Activated naive CD4-positive, alpha-beta T cell treated with anti-CD3 and anti-CD28 coated beads, Interleukin-2, amount 50 U/mL, for 16 hours (primary cell): ENCODE measurements at places on chromosomes 1 and 21.
A peak's percentile ranks its signal among the peaks of the same experiment; 100 is the strongest.

- no peak for DNase-seq
Observed at GRCh38 chr21:39022863-39023693, 160.2 kb downstream of the PSMG1 start.

DNA sequence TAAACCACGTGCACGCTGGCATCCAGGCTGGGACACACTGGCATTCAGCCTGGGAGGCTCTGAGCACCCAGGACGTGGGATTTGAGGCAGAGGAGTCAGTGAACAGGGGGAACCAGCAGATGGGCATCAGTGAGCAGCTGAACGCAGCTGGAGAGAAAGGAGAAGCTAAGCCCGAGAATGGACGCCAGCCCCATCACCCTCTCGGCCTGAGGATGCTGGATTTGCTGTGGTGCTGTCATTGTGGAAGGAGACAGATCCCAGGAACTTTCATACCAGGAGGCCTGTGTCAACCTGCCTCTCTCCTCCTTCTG, 132.8 kb downstream of the PGBD5 start:
- DNase-seq: no peak

- no peak for DNase-seq
Observed at GRCh38 chr1:21931171-21932093, 5.7 kb downstream of the HSPG2 start.

DNA sequence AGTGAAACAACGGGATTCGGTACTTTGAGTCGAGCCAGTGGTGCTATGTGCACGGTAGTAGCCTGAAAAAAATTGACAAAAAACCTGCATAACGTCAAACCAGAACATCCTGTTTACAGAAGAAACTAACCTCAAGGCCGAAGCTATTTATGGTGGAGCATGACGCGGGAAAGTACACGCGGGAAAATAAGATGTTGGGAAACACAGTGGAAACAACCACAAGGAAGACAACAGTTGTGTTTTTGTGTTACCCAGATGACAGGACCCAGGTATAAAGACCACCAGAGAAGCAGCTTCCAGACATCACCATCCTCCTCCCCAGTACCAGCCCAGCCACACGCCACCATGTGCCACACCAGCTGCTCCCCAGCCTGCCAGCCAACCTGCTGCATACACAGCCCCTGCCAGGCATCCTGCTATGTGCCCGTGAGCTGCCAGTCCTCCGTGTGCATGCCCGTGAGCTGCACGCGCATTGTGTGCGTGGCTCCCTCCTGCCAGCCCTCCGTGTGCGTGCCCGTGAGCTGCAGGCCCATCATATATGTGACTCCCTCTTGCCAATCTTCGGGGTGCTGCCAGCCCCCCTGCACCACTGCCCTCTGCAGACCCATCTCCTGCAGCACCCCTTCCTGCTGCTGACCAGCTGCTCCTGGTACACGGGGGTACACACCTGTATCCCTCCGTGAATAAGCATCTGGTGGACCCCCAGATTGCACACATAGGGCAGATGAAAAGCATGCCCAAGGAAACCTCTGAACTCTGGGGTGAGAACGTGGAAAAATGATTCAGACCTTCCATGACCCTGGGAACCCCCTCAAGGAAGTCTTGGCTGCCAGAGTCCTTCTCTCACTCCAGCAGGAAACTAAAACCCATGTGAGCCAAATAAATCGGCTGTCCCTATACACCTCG, at the start of gene KRTAP12-3:
Gene KRTAP12-3 (plus strand): TSS at position 298 of the 906 bp plus-strand sequence. CDS start 48 bp downstream, at position 346.
- DNase-seq: no peak

- no peak for DNase-seq
Observed at GRCh38 chr1:47757226-47757975, 239.8 kb downstream of the TRABD2B start.

DNA sequence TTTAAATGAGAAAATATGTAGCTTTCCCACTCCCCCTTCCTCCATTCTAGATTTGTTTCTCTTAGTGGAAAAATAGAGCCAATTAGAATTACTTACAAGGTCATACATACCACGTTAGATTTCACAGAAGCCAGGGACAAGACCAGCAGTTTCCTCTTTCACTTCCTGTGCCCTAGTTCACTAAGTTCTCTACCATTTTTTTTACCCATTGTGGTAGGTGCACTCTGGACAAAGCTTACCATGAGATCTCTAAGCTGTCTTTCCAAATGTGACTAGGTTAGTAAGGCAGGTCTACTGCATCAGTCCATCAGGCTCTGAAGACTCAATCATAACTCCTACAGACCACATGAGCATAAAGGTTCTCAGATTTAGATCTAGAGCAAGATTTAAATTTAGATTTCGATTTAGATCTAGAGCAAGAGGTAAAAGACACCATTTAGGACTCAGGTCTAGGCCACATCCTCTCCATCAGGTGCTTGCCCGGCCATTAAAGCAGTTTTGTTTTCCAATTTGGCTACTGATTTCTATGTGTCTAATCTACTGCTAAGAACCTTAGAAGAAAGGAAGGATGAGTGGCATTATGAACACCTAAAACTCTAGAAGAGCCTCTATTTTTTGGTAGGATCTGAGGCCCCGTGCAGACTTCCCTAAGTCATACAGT, 235.3 kb downstream of the FAF1 start:
- no peak for DNase-seq

DNA sequence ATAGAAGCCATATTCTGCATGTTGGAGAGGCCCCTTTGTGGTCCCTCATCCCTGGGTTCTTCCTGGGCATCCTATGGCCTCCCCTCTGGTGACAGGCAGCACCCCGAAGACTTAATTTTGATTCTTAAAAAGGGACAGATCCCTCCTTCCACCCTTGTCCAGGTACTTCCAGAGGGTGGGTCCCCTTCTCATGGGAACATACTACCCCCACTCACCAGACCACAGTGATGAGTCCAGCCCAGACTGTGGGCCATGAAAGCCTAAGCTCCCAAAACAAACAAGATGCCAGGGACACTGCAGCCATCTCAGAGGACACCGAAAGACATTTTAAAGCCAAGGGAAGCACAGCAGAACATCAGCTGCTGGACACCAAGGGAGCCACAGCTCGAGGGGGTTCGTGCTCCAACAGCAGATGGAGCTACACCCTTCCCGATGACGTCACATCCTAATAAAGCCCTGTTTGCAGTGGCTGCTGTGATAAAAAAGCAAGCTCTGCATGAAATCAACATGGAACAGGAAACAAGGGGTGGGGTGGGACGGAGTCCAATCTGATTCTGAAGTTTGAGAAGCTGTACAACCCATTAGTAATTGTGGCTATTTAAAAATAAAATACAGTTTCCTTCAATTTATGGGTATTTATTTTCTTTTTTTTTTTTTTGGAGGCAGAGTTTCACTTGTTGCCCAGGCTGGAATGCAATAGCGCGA, 32.4 kb downstream of the GNB1 start:
- no peak for DNase-seq

DNA sequence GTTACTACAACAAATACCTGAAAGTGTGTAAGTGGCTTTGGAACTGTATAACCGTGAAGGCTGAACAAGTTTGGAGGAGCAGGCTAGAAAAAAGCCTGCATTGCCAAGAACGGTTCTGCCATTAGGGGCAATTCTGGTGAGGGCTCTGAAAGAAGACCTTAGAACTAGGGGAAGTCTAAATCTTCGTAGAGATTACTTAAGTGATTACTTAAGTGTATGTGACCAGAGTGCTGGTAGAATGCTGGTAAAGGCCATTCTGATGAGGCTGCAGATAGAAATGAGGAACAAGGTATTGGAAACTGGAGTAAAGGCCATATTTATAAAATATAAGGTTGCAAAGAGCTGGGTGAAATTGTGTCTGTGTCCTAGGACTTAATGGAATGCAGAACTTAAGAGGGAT, 158.0 kb downstream of the CLIC6 start:
- DNase-seq: no peak

DNA sequence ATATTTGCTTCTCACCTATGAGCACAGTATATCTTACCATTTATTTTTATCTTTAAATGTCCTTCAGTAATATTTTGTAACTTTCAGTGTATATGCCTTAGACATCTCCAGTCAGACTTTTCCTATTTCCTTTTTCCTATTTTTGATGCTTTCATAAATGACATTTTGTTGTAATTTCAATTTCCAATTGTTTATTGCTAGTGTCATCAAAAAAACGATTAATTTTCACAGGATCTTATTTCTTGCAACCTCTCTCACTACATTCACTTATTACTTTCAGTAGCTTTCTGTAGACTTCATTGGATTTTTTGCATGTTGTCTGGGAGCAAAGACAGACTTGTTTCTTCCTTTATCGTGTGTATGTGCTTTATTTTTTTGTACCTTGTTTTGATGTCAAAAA, 602.4 kb downstream of the AJAP1 start:
- no peak for DNase-seq

DNA sequence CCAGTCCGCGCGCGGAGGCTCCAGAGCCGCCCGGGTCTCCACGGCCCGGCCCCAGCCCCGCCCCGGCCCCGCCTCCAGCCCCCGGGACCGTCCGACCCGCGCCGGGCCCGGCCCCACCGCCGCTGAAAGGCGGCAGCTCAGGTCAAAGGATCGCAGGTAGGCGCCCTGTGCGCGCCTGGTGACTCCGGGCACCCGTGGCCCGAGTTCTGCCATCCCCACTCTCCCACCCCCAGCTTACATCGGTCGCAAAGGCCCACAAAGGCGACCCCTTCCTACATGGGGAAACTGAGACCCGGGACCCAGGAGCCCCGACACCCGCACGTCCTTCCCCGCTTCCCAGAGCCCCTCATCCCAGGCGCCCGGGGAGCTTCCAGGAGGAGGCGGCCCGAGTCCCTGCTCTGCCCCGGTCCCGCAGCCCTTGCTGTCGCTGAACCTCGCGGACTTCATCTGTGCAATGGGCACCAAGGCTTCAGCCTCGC, at the start of gene TMEM200B:
Gene TMEM200B (minus strand): TSS at position 17 of the 479 bp plus-strand sequence. CDS start 2,075 bp downstream, outside the sequence.
- DNase-seq: peak; percentile 20

DNA sequence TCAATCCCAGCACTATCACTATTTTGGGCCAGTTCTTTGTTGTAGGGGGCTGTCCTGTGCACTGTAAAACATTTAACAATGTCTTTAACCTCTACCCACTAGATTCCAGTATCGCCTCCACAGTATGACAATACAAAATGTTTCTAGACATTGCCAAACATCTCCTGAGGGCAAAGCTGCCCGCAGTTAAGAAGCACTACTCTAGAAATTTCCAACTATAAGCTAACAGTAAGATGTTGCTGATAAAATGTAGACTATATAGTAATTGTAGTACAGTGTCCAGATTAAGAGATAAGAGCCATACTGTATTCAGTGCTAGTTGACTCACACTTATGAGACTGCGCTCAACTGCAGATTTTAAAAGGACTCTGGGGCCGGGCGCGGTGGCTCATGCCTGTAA, 5.0 kb downstream of the MTF1 start:
- no peak for DNase-seq

DNA sequence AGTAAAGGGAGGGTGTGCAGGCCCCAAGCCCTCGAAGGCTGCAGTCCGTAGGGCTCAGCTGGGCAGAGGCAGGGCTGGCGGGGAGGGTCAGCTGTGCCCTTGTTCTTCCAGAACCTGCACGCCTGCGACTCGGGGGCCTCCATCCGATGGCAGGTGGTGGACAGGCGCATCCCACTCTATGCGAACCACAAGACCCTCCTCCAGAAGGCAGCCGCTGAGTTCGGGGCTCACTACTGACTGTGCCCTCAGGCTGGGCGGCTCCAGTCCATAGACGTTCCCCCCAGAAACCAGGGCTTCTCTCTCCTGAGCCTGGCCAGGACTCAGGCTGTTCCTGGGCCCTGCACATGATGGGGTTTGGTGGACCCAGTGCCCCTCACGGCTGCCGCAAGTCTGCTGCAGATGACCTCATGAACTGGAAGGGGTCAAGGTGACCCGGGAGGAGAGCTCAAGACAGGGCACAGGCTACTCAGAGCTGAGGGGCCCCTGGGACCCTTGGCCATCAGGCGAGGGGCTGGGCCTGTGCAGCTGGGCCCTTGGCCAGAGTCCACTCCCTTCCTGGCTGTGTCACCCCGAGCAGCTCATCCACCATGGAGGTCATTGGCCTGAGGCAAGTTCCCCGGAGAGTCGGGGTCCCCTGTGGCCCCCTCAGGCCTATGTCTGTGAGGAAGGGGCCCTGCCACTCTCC, 13.6 kb upstream of the LRRC3 start:
- DNase-seq: peak; percentile 7

- no peak for DNase-seq
Observed at GRCh38 chr1:230120289-230120920, 53.4 kb downstream of the GALNT2 start.

- DNase-seq: no peak
Observed at GRCh38 chr1:160007577-160008200, 24.1 kb downstream of the PIGM start.

DNA sequence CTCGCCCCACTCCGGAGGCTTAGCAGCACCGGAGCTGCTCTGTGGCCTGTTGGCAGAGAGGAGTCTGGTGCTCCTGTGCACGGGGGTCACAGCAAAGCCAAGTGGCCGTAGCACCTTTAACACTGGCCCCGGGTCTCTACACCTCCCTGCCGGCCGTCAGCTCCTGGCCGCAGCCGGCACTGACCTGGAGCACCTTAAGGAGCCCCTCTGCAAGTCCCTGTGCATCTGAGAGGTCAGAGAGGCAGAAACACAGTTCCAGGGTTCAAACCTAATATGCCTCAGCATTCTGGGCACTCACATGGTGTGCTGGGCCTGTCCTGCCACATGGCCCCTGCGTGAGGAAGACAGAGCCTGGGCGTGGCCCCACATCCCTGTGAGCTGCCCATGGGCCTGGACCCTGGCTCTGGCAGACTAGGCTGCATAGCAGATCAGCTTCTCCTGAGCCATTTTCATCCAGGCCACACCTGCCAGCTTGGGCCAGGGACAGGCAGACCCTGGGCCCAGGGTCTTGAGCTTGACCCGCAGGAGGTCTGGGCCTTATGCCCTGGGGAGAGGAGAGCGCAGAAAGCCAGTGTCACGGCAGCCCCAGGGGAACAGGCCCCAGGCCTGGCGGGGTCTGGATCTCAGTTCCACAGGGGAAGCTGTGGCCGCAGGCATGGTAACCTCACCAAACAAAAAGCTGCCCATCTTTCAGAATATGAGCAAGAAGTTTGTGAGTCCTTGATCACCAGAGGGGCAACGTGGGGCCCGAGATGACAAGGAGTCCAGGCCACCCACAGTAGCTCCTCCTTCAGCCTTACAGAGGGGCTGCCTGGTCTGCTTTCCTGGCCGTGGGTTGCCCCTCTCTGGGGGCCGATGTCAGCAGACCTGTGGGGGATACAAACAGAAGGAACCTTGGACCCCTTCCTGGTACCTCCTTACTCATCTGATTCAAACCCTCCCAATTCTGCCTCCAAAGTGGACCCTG, 146.0 kb upstream of the COL6A1 start:
- no peak for DNase-seq

DNA sequence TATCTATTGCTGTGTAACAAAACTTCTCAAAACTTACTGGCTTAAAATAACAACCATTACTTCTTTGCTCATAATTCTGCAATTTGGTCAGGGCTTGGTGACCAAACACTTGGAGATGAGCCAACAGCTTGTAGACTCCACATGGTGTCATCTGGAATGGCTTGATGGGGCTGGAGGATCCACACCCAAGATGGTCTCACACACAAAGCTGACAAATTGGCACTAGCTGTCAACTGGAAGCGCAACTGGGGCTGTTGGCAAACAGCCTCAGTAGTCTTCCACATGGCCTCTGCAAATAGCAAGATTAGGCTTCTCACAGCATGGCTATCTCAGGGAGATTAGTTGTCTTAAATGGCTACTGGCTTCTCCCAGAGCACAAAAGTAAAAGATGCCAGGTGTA, 27.1 kb upstream of the MTF2 start:
- no peak for DNase-seq
